NCI-H2107 (cell line): ENCODE measurements at places on chromosomes 6 and 20.

DNA sequence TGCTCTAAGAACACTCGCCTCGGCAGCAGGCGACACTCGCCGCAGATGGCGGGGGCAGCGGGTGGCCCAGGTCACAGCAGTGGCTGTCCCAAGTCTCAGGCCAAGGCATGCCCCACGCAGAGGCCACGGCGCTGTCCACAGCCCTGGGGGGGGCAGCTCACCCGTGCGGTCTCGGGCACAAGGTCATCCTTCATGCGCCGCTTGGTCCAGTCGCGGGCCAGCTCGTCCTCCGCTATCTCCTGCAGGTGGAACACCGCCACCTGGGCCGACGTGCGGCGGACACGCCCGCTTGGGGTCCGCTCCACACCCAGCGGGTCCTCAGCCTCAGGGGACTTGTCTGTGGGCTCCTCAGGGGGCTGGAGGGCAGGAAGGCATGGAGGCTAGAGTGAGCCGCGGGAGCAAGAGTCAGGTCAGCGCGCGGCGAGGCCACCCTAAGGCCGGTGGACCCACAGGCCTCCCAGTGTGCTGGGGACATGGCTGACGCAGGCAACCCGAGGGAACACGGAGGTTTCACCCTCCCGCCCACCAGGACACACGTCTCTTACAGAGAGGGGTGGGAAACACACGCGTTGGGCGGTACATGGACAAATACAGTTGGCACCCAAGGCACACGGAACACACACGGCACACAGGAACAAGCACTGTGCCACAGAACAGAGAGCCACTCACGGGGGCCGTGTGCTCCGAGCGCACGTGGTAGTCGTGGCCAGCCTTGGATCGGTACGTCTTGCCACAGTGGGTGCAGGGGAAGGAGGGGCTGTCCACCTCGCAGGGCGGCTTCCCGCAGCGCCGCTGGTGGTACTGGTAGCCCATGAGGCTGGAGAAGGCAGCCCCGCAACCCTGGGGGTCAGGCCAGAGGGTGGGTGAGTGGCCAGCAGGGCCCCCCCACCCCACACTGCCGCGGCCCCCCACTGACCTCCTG, 6.5 kb upstream of the UCKL1 start:
- DNase-seq = no peak

- DNase-seq = no peak
These were observed 1.8 kb upstream of the FKBP1A start for GRCh38 chr20:1394686-1395085.

DNA sequence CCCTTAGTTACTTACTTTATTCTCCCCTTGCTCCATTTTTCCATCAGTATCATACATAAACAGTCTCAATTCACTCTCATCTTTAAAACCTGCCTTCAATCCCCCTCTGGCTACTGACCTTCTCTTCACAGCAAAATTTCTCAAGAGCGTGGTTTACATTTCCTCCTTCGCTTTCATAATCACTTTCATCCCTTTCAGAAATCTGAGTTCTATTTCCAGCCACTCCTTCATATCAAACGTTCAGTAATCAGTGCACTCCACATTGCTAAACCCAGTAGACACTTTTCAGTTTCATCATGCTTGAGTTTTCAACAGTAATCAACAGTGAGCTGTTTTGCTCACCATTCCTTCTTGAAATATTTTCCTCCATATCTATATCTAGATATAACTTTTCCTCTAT, 176.7 kb upstream of the HSF2 start:
- DNase-seq = no peak

DNA sequence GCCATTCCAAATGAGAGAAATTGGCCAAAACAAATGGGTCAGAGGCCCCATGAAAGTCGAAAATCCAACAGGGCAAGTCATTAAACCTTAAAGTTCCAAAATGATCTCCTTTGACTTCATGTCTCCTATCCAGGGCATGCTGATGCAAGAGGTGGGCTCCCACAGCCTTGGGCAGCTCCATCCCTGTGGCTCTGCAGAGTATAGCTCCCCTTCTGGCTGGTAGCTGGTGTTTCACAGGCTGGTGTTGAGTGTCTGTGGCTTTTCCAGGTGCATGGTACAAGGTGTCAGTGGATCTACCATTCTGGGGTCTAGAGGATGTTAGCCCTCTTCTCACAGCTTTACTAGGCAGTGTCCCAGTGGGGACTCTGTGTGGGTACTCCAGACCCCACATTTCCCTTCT, 115.2 kb upstream of the LAMA2 start:
- DNase-seq = no peak

- no peak for DNase-seq
These were observed 21.4 kb downstream of the BHLHE23 start for GRCh38 chr20:62985444-62985778.

GRCh38 chr6:18510644-18511033, 123.5 kb downstream of the RNF144B start:
- no peak for DNase-seq

DNA sequence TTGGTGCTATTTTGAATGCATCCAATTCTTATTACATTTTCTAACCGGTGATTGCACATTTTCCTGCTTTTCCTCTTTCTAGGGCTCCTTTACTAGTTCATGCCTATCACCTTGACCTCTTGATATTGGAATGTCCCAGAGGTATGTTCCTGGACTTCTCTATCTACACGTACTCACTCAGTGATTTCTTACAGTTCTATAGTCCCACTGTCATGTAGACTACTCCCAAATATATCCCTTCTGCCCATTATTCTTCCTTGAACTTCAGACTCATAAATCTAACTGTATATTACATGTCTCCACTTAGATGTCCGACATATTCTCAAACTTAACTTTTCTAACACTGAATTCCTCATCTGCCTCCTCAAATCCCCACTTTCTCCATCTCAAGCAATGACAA, 7.2 kb upstream of the AHI1 start:
- no peak for DNase-seq

GRCh38 chr20:11891776-11892545, 25.7 kb upstream of the BTBD3 start:
- no peak for DNase-seq

DNA sequence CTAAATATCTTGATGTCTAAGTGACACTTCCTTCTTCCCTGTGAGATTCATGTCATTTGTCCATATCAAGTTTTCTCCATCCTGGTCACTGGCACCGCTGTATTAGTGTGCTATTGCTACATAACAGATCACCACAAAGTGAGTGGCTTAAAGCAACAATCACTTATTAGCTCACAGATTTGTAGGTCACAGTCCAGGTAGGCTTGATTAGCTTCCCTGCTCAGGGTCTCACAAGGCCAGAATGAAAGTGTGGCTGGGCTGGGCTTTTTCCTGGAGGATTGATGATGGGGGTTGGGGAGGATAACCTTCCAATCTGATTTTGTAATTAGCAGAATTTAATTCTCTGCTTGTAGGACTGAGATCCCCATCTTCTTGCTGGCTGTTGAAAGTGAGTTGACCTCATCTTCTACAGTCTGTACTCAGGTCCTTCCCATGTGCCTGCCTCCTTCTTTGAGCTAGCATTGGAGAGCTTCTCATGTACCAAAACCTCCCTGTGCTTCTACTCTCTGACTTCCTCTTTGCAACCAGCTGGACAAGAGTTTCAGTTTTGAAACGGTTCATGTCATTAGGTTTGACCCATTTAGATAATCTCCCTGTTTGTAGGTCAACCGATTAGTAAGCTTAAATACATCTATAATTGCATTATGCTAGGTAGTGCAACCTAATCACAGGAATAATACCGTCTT, 152.4 kb upstream of the MAN1A1 start:
- DNase-seq = no peak
